AG09309 (cell line): ENCODE measurements at places on chromosomes 2 and 18.

DNA sequence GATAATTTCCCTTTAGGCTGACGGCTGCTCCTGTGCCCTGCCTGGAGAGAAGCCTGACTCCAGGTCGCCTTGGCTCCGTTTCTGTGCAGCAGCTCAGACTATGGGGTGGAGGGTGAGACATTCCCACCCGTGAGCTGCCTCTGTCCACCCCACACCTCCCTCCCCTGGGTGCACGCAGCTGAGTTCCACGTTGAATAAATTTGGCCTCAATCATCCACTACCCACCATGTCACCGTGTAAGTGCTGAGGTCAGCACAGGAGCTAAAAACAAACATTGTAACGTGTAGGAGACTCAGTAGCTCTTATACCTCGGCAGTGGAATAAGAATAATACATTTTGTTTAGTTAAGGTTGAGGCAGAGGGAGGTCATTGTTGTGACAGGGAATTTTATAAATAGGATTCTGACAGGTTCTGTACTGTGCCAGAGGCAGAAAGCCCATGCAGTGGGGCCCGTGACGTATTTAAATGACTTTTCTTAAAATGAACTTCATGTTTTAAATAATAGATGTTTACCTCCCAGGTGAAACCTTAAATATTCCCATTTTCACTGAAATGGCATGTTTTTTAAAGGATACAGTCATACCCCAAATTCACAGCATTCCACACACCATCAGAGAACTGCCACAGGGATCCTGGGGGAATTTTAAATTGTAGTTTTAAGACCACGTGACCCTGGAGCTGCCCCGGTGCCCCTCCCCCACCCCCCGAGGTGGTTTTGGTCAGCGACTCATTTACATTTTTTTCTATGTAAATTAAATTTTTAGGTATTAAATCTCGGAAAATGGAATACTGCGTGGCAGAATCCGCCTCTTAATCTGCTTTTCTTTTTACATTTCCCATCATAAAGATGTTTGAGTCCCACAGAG, 50.2 kb downstream of the NFATC1 start:
- DNase-seq = no peak

- no peak for DNase-seq
Measured at GRCh38 chr18:67216846-67217245, 299.7 kb downstream of the DSEL start.

DNA sequence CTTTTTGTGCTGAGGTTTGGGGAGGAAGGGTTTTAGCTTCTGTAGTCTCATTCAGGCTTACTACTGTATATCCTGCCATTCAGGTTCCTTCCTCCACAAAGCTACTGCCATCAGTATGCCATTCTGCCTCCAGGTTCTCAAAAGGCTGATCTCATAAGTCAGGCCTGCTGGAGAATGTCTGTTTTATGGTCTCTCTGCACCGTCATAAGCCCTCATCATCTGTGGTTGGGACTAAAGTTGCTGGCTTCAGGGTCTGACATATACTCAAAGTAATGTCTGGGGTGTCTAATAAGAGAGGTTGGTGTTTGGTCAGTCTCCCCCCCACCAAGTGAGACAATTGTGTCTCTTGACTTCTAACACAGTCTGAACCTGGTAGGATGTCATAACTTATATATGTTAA, 36.2 kb upstream of the CCBE1 start:
- DNase-seq = no peak

GRCh38 chr2:240351088-240351741, 84.2 kb upstream of the GPC1 start:
- no peak for DNase-seq
